Stimulated activated CD4-positive, alpha-beta T cell treated with anti-CD3 and anti-CD28 coated beads, Interleukin-12 subunit alpha, Interleukin-12 subunit beta, amount 100 ng/mL, for 24 hours (primary cell): ENCODE measurements at places on chromosomes 7 and 10.

GRCh38 chr7:105019269-105019668 is 5.3 kb downstream of the KMT2E start:
- DNase-seq = no peak

- no peak for DNase-seq
Measured at GRCh38 chr10:69360485-69361302, 56.0 kb downstream of the TACR2 start.

DNA sequence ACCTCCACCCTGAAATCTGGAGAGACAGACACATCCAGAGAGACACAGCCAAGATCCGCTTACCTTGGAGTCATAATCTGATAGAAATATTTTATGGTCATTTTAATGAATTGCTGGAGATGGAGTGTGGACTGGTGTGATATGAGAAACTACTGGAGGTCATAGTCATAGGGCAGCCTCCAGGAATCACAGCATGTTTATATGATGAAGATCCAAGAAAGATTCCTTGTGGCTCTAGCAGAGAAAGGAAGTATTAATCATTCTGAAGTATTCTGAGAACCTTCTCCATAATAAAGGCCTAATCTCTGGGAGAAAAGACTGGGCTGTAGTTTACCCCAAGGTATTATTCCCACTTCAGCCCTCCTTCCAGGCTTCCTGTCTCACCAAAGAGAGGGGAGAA is 38.0 kb downstream of the POLR1F start:
- no peak for DNase-seq

DNA sequence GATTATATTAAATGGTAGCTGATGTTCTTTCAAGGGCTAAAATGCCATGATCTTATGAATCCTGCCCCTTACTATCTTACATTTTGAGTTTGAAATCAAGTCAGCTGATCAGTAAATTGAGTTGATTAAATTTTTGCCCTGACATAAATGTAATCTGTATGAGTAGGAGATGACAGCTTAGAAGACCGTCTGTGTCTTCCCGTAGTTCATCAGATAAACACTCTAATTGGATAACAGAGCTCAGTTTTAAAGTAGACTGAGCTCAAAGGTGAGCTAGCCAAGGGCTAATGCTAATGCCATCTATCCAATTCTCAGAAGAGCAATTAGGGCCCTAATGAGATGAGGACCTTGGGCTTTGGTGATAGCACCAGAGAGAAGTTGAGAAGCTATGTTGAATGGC is 82.9 kb downstream of the LRRC4 start:
- no peak for DNase-seq

DNA sequence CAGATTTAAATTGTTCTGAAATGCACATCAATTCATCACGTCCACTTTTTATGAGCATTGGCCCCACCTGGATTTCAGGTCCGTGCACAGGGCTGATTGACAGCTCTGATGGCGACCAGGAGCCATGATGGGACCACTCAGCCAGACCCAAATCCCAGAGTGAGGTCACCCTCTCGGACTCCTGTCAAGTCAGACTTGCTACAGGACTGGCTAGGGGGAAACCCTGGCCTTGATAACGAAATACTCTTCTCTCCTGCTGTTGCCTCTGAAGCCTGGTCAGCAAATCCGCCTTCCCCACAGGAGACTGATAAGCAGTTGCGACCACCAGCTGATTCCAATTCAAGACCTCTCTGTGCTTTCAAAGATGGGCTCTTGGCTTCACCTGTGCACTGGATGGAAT is 76.4 kb downstream of the CARD11 start:
- DNase-seq = no peak

- no peak for DNase-seq
Measured at GRCh38 chr10:87757685-87758084, 60.3 kb downstream of the ATAD1 start.

DNA sequence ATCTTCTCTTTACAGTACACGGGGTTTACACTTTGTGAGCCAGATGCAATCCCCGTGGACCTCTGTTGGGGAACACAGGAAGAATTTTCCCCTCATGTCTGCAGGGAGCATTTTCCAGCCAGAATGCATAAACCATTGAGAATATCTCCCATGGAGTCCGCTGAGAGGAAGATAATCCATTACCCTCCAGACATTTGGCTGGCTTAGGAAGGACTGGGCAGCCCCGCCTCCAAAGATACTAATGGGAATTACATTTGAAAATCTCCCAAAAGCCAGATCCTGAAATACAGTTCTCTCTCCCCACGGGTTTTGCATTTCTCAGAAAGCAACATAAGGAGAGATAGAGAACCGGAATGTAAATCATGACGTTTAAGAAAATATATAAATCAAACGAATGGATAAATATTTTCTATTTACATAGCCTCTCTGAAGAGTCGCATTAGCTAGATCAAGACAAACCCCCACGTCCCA is 53.5 kb downstream of the TRIL start:
- no peak for DNase-seq

- DNase-seq = no peak
Measured at GRCh38 chr10:79275431-79275851, 71.8 kb upstream of the PPIF start.

GRCh38 chr7:148535217-148535616 is 55.3 kb upstream of the C7orf33 start:
- peak; percentile 20 for DNase-seq

DNA sequence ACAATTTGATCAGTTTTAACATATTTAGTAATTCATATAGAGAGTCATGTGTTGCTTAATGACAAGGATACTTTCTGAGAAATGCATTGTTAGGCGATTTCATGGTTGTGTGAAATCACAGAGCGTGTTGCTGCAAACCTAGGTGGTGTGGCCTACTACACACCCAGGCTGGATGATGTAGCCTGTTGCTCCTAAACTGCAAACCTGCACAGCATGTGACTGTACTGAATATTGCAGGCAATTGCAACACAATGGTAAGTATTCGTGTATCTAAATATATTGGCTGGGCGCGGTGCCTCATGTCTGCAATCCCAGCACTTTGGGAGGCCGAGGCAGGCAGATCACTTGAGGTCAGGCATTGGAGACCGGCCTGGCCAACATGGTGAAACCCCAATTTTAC is 73.7 kb upstream of the BAIAP2L1 start:
- no peak for DNase-seq

DNA sequence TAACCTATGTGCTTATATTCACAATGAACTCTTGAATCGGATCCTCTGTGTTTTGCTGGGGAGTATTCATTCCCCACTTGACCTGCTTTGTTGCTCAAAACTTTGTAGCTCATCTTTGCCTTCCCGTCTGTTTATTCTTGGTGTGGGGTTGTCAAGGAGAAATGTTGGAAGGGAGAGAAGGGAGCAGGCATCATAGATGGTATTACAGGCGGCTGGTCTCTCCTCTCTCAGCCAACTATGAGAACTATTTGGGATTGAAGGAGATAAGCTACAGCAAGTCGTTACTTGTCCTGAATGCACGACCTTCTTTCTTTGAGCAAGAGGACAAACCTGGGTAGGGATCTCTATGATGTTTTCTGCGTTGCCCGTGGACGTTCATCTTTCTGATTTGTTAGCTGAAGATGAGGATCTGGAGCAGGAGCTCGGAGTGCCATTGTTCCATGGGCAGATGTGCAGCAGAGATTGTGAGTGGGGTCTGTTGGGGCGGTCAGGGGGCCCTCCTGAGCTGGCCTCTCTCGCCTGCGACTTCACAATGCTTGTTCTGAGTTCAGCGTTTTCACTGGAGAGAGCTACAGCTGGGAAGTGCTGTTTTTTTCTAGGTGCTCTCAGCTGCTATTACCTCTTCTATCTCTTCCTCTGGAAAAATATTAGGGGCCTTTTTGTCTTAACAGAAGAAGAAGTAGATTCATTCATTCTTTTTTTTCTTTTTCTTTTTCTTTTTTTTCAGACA is 126.9 kb upstream of the KLF6 start:
- no peak for DNase-seq

GRCh38 chr7:158353606-158354570 is 233.7 kb downstream of the PTPRN2 start:
- no peak for DNase-seq

DNA sequence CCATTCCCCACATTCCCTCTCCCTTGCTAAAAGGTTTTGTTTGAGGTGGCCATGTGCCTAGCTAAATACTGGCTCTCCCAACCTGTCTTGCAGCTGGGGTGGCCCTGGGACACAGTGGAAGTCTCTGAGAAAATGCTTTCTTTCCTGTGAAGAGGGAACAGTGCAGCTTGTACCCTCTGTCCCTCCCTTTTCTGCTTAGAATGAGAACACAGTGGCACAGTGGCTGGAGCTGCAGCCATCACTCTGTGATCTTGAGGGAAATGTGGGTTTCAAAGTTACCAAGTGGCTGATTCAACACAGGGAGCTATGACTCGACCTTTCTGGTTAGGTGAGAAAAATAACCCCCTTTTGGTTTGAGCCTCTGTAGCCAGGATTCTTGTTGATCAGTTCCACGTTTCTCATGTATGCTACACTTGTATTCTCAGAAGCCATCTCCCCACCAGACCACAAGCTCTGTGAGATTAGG is 62.7 kb upstream of the CARD11 start:
- DNase-seq = no peak

DNA sequence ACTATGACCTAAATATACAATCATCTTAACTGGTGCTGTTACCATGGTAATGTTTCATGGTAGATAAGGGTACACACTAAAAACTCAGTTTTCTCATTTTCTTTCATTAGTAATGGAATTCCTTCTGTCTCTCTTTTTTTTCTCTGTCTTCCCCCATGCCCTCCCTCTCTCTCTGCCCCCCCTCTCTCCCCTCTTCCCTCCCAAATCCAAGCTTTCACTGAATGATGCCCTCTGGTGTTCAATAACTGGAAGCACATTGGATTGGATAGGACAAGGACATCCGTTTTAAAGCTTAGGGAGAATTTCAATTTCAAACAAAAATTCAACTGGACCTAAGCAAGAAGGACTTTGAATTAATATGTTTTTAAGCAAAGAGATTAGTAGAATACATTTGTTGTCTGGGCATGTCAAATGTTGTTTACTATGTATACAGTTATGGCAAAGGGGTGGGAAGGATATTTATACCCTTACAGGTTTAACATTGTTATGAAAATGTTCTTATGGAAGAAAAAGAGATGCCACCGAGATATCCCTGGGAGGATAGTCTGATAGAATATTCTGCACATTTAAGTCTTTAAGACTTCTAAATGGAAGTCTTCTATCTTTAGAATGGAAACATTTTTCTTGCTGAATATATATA is 6.1 kb downstream of the CHRM2 start:
- no peak for DNase-seq

GRCh38 chr7:88775838-88776237 is 16.3 kb downstream of the ZNF804B start:
- no peak for DNase-seq
